ENCODE measurements at places on chromosomes 3 and 15.

DNA sequence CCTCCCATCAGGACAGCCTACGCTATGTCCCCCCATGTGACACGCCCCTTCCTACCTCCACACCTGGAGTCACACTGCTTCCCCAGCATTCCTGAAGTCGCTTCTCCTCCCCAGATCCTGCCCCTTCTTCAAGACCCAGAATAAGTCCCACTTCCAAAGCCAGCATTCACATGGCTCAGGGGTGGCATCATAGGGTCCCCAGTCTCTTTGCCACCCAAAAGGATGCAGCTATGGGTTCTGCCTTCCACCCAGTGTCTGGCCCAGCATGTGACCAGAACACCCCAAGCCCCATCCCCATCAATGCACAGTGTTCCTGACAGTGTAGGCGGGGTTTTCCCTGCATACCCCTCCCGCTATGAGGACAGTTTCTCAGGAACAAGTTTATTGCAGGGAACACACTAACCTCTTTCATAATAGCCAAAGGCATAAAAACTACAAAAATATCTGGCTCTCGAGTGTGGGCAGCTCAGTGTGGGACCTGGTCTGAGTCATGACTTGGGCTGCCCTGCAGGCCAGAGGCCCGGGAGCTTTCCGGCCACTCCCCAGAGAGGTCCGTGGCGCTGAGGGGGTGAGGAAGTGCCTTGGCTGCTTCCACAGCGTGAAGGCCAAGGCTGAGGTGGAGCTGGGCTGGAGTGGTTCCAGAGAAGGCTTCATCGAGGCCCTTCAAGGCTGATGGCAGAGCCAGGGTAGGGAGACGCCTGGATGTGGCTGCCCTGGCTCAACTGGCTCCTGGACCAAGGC, 5.8 kb downstream of the ISLR start:
- DNase-seq: no peak

GRCh38 chr15:53328341-53328740, 431.1 kb downstream of the WDR72 start:
- no peak for DNase-seq

DNA sequence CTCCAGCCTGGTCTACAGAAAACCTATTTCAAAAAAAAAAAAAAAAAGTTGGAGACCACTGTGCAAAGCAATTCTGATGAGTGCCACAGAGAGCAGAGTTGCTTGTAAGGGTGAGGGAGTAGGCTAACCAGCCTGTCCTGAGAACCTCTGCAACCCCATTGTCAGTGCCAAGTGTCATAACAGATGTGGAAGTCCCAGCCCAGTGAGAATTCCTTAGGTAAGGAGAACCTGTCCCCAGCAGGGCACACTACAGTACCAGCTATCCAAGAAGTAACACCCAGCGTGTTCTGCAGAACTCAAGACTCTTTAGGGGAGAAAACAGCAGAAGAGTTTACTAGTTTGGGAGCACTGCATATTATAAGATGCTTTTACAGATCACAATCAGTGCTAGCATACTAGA, 156.3 kb downstream of the LIPC start:
- DNase-seq: no peak

DNA sequence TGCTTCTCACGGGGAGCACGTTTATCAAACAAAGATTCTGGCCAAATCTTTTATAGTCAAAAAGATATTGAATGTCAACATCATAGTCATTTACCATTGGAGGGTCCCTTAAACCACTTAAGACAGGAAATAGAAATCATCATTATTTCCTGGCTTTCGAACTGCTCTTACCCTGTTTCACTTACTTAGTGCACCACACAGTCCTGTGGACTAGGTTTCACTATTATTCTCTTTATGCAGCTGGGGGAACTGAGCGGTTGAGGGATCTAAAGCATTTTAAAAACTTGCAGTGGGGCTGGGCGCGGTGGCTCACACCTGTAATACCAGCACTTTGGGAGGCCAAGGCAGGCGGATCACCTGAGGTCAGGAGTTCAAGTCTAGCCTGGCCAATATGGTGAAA, 13.7 kb upstream of the TPRG1 start:
- DNase-seq: no peak

GRCh38 chr3:9781978-9782603, 10.2 kb downstream of the TADA3 start:
- DNase-seq: peak; percentile 72

DNA sequence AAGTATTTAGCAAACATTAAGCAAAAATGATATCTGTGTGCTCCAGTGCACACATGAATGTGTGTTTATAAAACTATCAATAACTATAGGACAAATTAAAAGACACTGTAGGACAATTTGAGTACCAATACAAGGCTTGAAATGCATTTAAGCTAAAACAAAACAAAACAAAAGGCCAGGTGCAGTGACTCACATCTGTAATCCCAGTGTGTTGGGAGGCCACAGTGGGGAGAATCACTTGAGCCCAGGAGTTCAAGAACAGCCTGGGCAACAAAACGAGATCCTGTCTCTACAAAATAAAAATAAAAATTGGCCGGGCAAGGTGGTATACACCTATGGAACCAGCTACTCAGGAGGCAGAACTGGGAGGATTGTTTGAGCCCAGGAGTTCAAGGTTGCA, 50.7 kb downstream of the CSNK1G1 start:
- no peak for DNase-seq

DNA sequence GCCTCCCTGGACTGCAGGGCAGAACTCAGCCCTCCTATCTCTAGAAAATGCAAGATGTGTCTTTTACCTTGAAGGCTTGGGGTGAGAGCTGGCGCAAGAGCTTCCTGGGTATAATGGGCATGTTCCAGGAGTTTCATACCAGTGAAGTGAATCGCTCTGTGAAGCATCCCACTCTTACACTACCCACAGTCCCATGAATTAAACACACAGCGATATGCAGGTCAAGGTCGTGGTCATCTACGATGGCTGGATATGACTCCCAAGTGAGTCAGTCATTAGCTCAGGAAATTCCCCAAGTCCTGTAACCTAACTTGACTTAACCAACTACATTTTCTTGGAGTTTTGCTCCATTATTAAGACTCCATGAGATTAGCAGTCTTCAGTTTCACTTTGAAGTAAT, 439.7 kb downstream of the NTRK3 start:
- no peak for DNase-seq

DNA sequence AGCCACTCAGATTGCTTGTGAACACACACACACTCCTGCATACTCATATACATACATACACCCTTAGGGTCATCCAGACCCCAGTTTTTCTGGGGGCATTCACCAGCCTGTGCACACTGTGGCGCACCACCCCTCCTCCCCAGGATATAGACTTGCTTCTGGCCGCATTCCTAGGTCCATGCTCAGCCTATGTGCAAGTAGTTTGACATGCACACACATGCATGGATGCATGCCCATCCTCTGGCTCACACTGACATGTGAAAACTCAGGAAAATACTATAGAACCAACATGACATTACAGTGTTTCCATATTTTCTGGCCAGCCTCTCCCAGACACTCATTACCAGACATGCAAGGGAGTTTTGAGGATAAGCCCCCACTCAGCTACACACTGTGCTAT, 79.3 kb upstream of the POLG start:
- no peak for DNase-seq

- DNase-seq: no peak
Observed at GRCh38 chr3:64272271-64272670, 47.0 kb upstream of the PRICKLE2 start.

- DNase-seq: peak; percentile 98
Observed at GRCh38 chr3:4980229-4981203, 1.3 kb downstream of the BHLHE40 start.

DNA sequence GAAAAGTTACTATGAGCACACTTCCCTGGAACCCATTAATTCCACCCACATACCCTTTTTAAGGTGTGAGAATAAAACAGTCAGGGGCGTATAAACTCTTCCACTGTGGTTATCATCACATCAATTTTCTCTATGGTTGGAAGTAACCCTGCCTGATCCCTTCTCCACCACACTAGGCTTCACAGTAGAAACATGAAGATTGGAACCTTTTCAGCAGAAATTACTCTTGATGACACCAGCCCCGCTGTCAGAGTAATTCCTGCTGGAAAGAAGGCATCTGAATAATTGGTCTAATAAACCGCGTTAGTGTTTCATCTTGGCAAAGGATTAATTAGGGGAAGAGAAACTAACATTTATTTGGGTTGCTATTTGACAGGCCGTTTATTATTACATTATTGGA, 278.4 kb downstream of the MFSD1 start:
- no peak for DNase-seq

GRCh38 chr3:190058521-190059241, 62.0 kb downstream of the P3H2 start:
- DNase-seq: no peak

GRCh38 chr3:124786511-124787241, 56.4 kb downstream of the UMPS start:
- DNase-seq: peak; percentile 15

- DNase-seq: no peak
Observed at GRCh38 chr3:39819899-39820298, 10.5 kb downstream of the MYRIP start.

- DNase-seq: no peak
Observed at GRCh38 chr15:41010345-41010744, 57.1 kb downstream of the CHAC1 start.

DNA sequence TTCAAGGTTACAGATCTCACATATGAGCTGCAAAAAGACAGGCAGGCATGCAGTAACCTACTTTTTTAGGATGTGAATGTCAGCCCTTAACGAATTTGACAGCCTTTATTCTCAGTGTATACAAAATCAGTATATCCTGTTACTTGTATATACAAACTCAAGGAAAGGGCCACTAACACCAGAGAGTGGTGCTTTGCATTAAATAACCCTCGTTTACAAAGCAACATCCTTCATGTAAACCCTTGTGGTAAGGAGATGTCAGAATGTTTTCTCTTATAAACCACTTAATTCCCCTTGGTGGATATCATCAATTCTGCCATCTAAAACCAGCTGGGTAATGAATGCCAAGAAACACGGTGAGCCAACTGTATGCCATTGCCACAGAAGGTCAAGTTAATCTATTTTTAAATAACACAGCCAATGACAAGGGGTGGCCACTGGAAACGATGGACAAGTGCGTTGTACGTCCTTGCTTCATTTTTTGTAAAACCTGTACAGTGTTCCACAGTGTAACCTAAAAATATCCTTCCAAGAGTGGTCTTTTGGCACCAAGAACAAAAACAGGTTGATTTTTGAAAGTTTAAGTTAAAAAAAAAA, 7.5 kb downstream of the MAGI1 start:
- no peak for DNase-seq

GRCh38 chr3:85495602-85496001, 536.8 kb downstream of the CADM2 start:
- no peak for DNase-seq

- DNase-seq: no peak
Observed at GRCh38 chr3:8638994-8639658, 5.5 kb downstream of the SSUH2 start.

DNA sequence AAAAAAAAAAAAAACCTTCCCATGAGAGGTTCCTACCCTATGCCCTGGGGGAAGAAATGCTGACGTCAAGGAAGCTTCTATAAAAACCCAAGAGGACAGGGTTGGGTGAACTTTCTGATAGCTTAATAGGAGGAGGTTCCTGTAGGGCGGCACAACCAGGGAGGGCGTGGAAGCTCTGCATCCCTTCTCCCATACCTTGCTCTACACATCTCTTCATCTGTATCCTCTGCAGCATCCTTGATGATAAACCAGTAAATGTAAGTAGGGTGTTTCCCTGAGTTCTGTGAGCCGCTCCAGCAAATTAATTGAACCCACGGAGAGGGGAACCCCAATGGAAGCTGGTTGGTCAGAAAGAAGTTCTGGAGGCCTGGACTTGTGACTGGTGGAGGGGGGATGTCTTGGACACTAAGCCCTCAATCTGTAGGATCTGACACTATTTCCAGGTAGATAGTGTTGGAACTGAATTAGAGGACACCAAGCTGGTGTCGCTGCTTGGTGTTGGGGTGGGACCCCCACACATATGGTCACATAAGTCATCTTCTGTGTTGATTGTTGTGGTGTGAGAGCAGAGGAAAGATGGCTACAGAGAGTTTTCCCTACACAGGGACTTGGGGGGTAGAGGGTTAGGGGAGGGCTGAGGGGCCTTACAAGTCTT, 91.5 kb downstream of the ST6GAL1 start:
- peak; percentile 39 for DNase-seq

DNA sequence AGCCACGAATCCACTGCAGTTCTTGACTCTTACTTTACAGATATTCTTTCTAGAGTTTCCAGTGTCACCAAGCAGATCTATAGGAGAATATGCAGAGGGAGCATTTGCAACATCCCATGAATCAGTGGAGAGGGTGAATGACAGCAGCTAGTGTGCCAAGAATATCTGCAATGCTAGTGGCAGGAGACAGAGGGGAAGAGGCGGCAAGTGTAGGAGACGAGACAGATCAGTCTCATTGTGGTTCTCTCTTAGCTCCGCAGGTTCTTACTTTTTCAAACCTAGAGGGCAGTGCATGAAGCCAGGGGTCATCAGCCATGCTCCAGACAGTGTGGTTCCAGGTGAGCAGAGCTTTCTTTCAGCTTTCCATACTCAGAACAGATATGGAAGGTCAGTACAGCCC, 744 bp downstream of the ZNF619 start:
- DNase-seq: peak; percentile 46

DNA sequence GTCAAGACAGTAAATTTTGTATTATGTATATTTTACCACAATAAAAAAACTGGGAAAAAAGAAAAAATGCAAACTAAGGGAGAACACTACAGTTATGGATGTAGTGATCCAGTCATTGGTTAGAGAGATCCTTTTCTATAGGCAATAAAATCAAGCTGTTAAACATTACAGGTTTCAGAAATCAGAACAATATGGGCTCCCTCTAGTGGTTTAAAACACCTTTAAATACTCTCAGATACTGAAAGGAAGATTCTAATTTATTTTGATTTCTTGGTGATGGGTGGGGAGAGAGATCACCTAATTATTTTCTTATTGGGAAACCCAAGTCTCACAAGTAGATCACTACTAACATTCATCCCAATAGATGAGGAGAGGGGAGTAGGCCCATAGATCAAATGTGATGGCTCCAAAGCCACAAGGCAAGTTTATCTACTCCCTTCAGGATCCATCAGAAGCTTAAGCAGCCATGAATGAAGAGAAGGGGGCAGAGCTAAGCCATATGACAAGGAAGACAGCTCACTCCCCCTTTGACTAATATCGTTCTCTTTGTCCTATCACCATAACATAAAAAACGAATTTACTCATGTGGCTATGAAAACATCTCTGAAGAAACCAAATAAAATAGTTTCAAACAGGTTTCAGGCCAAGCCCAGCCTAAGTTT, 118.6 kb downstream of the ANO10 start:
- peak; percentile 74 for DNase-seq

Measured in hematopoietic multipotent progenitor cell treated with erythropoietin and hydrocortisone succinate and interleukin-3 and kit ligand, for 6 days (in vitro differentiated cells).